ENCODE measurements at places on chromosomes 11 and 22.

- DNase-seq: no peak
These were observed 15.8 kb upstream of the SLCO2B1 start for GRCh38 chr11:75135021-75135650.

- no peak for DNase-seq
These were observed 324.6 kb upstream of the PDGFD start for GRCh38 chr11:104488561-104488960.

- no peak for DNase-seq
These were observed 370.7 kb downstream of the MIAT start for GRCh38 chr22:27028093-27028492.

DNA sequence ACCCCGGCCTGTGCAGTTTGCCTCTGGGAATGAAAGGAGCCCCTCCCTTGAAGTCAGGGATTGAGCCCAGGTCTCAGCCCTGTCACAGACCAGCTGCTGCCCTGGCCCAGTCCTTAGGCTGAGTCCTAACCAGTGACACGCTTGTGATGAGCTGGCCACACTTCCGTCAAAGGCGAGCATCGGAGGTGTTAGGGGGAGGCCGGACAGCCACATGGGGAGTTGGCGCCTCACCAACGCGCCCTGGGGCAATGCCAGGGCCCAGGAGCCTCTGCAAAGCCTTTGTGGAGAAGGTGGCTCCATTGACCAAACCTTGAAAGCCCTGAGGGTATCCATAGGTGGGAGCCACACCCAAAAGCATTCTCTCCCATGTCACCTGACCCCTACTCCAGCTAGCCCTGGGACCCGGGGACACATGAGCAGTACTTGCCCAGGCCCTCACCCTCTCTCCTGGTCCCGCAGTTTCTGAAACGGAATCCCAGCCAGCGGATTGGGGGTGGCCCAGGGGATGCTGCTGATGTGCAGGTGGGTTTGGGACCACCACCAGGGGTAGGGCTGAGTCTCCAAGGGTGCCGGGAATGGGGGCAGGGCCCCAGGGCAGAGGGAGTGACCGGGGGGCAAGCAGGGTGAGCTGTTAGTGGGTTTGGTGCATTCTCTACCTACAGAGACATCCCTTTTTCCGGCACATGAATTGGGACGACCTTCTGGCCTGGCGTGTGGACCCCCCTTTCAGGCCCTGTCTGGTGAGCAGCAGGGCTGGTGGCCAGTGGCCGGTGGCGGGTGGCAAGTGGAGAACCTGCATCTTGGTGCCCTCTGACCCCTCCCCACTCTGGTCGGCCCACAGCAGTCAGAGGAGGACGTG lies 3.7 kb downstream of the PTPRCAP start:
- DNase-seq: peak; percentile 60

GRCh38 chr22:46592390-46592872 lies 27.8 kb upstream of the GRAMD4 start:
- peak; percentile 79 for DNase-seq

- DNase-seq: no peak
These were observed 18.3 kb downstream of the SBF2 start for GRCh38 chr11:10275714-10276113.

- no peak for DNase-seq
These were observed 52.9 kb downstream of the C11orf58 start for GRCh38 chr11:16791191-16791961.

DNA sequence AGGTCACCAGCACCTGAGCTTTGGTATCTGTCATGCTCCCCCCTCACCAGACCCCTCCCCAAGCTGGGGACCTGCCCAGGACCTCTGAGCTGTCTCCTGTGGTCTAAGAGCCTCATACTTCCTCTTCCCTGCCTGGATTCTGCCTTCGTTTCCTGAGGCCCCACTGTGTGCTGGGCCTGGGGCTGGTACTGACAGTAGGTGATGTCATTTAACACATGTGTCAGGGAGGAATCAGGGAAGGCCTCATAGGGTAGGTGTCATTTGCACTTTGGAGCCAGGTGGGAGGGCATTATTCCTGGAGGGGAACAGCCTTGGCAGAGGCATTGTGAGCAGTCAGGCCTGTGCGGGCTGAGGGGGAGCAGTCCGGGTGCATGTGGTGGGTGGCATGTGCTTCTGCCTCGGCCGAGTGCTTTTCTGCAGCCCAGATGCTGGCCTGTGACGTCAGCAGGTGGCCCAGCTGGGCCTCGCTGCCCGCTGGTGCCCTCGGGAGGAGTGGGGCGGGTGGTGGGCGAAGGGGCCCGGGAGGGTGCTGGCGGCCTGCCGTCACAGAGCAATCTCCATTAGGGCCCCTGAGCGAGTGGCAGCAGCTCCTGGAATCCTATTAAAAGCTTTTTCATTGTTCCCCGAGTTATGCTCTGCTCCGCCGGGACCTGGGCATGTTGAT lies 9.1 kb downstream of the FLRT1 start:
- no peak for DNase-seq

GRCh38 chr11:64130618-64131017 lies 35.3 kb downstream of the MACROD1 start:
- no peak for DNase-seq

GRCh38 chr11:123839131-123839530 lies 33.0 kb upstream of the OR6M1 start:
- no peak for DNase-seq

DNA sequence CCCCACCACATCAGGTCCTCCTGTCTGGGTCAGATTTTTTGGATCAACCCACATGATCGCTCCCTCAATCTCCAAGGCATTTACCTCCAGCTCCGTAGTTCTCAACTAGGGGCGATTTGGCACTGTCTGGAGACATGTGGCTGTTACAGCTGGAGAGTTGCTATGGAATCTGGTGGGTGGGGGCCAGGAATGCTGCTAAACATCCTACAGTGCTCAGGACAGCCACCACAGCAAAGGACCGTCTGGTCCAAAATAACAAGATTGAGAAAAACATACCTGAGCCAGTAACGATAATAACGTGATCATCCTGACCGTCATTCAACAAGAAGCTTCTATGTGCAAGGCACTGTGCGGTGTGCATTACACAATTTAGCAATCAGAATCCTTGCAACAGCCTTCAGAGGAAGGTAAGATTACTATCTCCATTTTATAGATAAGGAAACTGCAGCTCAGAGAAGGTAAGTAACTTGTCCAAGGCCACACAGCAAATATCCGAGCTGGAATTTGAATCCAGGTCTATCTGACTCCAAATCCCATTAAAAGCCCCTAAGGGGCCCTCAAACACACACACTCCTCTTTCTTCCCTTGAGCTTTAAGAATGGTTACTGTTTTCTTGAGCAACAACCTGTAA lies 14.3 kb upstream of the CRY2 start:
- no peak for DNase-seq

GRCh38 chr11:125925804-125926203 lies 20.0 kb upstream of the VSIG10L2 start:
- DNase-seq: no peak

GRCh38 chr11:2271077-2271326 lies 614 bp upstream of the ASCL2 start:
- peak; percentile 79 for DNase-seq

GRCh38 chr22:17083255-17083654 lies 1.5 kb upstream of the IL17RA start:
- DNase-seq: no peak
